GM23338 (cell line): ENCODE measurements at places on chromosomes 4 and X.

GRCh38 chrX:73831500-73831899, 268.5 kb downstream of the CHIC1 start:
- no peak overlapping the region for H3K4me3 ChIP-seq
- no peaks in the 10 kb centered on the region for H3K36me3 ChIP-seq
- DNase-seq: no peak
- H3K4me1 ChIP-seq: no peaks in the 10 kb centered on the region
- H3K27ac ChIP-seq: no peak overlapping the region
- H3K27me3 ChIP-seq: no peaks in the 10 kb centered on the region

- no peak overlapping the region for H3K4me3 ChIP-seq
- peak overlapping the region; percentile 79 for H3K27ac ChIP-seq
- H3K4me1 ChIP-seq: peaks cover 69% of the 10 kb centered on the region
- H3K36me3 ChIP-seq: no peaks in the 10 kb centered on the region
- no peaks in the 10 kb centered on the region for H3K27me3 ChIP-seq
- no peak for DNase-seq
Measured at GRCh38 chr4:2482192-2482591, 13.3 kb downstream of the RNF4 start.

GRCh38 chrX:118724775-118725174, 2.6 kb upstream of the IL13RA1 start:
- peaks cover 20% of the 10 kb centered on the region for H3K27me3 ChIP-seq
- no peaks in the 10 kb centered on the region for H3K36me3 ChIP-seq
- no peak overlapping the region for H3K27ac ChIP-seq
- DNase-seq: no peak
- H3K4me3 ChIP-seq: no peak overlapping the region

DNA sequence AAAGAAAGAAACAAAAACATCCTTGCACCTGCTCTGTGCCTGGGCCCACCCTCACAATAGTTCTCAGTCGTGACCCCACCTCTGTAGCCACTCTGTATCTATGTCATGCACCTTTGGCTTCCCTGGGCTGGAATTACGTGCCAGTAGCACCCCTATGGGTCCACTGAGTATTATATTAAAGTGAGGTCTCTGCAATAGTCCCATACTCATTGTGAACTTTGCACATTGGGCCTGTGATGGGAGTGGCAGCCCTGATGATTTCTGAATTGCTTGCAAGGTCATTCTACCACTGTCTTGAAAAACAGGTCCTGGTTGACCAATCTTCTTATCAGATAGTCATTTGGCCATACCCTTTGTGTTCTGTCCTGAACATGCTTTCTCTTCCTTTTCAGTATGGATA, 1012.1 kb downstream of the RAB28 start:
- DNase-seq: no peak
- H3K27me3 ChIP-seq: no peaks in the 10 kb centered on the region
- H3K4me3 ChIP-seq: no peak overlapping the region
- no peaks in the 10 kb centered on the region for H3K36me3 ChIP-seq

- H3K27ac ChIP-seq: no peak overlapping the region
- no peak overlapping the region for H3K4me3 ChIP-seq
- H3K36me3 ChIP-seq: no peaks in the 10 kb centered on the region
- H3K4me1 ChIP-seq: peaks cover 3% of the 10 kb centered on the region; the same call in 1 of the 2 replicates
- no peak for DNase-seq
Measured at GRCh38 chr4:26660261-26660660, 76.4 kb downstream of the TBC1D19 start.

- H3K4me3 ChIP-seq: no peak overlapping the region
- H3K36me3 ChIP-seq: no peaks in the 10 kb centered on the region; the same call in 1 of the 2 replicates
- no peaks in the 10 kb centered on the region for H3K27me3 ChIP-seq
Measured at GRCh38 chr4:85675076-85676049, 200.4 kb downstream of the ARHGAP24 start.

GRCh38 chr4:33592701-33593100, 2651.6 kb downstream of the ARAP2 start:
- peaks cover 37% of the 10 kb centered on the region for H3K36me3 ChIP-seq
- no peak overlapping the region for H3K27ac ChIP-seq
- DNase-seq: peak; percentile 24
- no peaks in the 10 kb centered on the region for H3K27me3 ChIP-seq

GRCh38 chr4:18250564-18250963, 229.0 kb upstream of the LCORL start:
- no peak for DNase-seq
- H3K36me3 ChIP-seq: no peaks in the 10 kb centered on the region
- no peaks in the 10 kb centered on the region for H3K4me1 ChIP-seq
- H3K27ac ChIP-seq: no peak overlapping the region
- no peaks in the 10 kb centered on the region for H3K27me3 ChIP-seq

DNA sequence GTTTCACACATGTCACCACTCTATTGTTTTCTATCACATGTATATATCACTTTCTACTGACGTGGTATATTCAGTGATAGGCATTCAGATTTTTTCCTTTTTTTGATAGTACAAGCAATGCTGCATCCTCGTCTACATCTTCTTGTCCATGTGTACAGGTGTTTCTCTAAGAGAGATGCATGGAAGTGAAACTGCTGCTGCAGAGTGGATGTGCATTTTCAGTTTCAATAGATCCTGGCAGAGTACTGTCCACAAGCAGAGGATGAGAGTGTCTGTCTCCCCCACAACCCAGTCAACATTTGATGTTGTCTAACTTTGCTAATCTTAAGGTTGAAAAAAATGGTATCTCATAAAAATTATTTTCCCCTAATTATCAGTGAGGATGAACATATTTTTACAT, 194.0 kb upstream of the CASK start:
- no peak overlapping the region for H3K27ac ChIP-seq
- H3K36me3 ChIP-seq: no peaks in the 10 kb centered on the region
- H3K4me3 ChIP-seq: no peak overlapping the region
- no peak for DNase-seq
- no peaks in the 10 kb centered on the region for H3K4me1 ChIP-seq

DNA sequence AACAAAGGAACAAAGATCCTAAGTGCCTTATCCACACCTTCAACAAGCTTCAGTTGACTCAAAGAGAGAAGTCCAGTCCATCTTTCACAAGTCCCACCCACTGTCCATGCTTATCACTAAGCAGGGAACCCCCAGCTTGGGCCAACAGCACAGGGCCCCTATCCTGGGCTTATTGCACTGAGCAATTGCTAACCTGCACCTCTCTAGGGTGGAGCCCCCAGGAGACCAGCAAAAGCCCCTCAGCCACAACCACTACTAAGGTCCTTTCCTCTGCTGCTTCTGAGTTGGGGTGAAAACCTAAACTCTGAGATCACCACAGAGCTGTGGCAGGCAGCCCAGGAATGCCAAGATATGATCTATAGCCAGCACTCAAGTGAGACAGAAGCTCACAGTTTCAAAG, 96.7 kb upstream of the PBDC1 start:
- no peaks in the 10 kb centered on the region for H3K27me3 ChIP-seq
- H3K27ac ChIP-seq: no peak overlapping the region
- H3K4me3 ChIP-seq: no peak overlapping the region
- no peaks in the 10 kb centered on the region for H3K36me3 ChIP-seq
- DNase-seq: no peak

DNA sequence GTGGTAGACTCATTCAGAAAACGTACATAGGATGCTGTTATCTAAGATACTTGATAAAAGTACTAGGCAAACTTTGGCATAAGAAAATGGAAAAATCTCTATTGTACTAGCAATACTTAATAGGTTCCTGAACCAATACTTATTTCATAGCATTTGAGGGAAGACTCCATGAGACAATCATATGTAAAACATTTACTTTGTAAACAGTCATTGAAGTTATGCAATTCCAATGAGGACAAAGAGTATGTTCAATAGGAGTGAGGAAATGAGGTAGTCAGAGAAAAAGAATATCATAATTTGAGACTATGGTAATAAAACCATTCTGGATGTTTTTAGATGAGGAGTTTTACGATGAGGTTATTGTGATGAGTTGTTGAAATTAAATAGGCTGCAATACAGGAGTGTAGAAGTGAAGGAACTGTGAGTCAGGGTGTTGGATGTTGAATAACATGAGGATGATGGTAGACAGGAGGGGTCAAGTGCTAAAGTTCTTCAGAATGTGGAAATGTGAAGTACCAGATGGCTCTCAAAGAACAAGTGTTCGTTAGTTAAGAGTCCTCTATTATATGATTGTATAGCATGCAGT, 397.9 kb downstream of the PPP3CA start:
- DNase-seq: no peak
- no peaks in the 10 kb centered on the region for H3K27me3 ChIP-seq
- no peak overlapping the region for H3K4me3 ChIP-seq
- H3K36me3 ChIP-seq: no peaks in the 10 kb centered on the region

DNA sequence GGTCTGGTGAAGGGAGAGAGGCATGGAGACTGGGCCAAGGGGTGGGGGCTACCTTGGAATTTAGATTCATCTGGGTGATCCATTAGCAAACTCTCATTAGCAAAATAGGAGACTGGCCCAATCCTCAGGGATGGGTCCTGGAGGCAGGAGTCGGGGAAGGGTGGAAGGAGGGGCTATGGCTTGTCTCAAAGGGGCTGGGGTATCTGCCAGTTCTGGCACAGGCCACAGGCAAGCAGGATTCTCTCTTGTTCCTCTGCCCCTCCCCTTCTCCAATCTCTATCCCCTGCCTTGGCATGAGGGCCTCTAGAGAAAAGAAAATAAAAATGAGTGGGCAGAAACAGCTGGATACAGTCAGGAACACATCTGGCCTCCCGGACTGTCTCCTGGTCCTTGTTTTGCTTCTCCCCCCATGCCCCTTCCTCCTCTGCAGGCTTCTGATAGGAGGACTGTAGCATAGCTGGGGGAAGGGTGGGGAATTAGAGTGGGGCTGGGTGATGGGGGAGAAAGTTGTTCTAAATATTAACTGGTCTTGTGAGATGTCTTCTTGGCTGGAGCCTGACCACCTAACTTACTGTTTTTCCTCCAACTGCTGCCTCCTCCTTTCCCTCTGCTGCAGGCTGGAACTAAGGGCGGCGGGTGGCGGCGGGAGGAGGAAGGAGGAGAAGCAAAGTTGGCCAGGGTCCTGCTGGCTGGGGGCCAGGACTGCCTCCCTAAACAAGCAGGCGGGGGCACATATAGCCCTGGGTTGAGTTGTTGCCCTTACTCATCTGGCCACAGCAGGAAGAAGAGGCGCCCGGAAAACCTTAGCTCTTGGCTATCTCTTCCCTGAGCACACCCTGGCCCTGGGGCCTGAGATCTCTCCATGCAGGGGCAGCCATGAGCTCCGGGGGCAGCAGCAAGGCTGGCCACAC, 53.3 kb upstream of the LAS1L start:
- no peaks in the 10 kb centered on the region for H3K27me3 ChIP-seq
- H3K36me3 ChIP-seq: no peaks in the 10 kb centered on the region
- no peak overlapping the region for H3K4me3 ChIP-seq
- H3K4me1 ChIP-seq: no peaks in the 10 kb centered on the region; the same call in 1 of the 2 replicates
- no peak for DNase-seq

DNA sequence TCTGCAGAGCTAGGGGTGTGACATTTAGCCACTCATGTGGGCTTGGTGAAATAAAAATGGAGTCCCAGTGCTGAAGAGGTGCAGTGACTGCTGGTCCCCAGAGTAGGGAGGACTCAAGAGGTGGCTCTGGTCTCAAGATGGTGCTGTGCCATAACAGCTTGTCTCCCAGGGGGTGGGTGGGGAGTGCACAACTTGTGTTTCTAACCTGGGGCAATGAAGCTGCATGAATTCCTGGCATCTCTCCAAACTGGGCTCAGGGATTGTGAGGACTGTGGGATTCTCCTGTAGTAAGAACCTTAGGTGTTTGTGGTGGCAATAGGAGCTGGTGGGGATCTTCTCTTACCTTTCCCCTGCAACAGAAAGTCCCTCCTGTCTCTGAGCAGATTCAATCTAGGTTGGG, 278.9 kb upstream of the SFRP2 start:
- no peak overlapping the region for H3K27ac ChIP-seq
- 0 out of 2 replicates have a peak, but pooled peaks cover 4% of the 10 kb centered on the region for H3K36me3 ChIP-seq
- DNase-seq: no peak
- peaks cover 8% of the 10 kb centered on the region for H3K4me1 ChIP-seq

- no peaks in the 10 kb centered on the region for H3K27me3 ChIP-seq
- no peak overlapping the region for H3K4me3 ChIP-seq
- peaks cover 9% of the 10 kb centered on the region; the same call in 1 of the 2 replicates for H3K4me1 ChIP-seq
- no peaks in the 10 kb centered on the region for H3K36me3 ChIP-seq
Measured at GRCh38 chrX:19846995-19847790, 40.2 kb downstream of the SH3KBP1 start.
